ENCODE measurements at places on chromosomes 3 and 15.
A peak's percentile ranks its signal among the peaks of the same experiment; 100 is the strongest.

- DNase-seq: no peak
Measured at GRCh38 chr3:127034195-127034989, 51.5 kb downstream of the PLXNA1 start.

DNA sequence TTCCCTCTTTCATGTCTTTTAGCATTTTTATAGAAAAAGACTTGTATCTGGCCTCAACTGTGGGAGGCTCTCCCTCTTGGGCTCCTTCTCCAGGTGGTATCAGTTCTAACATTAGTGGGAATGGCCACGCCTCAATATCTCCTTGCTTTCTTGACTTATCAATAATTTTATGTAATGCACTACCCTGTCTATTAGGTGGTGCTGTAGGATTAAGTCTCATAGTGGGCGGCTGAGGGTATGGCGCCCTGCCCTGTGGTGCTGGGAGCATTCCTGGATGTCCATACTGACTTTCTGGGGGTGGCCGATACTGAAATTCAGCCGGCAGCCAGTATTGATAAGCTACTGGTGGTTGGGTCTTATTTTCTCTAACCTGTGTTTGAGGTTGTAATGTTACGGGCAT lies 8.7 kb upstream of the RPUSD3 start:
- DNase-seq: no peak

GRCh38 chr3:107430214-107430995 lies 53.2 kb downstream of the CCDC54 start:
- DNase-seq: peak; percentile 3

DNA sequence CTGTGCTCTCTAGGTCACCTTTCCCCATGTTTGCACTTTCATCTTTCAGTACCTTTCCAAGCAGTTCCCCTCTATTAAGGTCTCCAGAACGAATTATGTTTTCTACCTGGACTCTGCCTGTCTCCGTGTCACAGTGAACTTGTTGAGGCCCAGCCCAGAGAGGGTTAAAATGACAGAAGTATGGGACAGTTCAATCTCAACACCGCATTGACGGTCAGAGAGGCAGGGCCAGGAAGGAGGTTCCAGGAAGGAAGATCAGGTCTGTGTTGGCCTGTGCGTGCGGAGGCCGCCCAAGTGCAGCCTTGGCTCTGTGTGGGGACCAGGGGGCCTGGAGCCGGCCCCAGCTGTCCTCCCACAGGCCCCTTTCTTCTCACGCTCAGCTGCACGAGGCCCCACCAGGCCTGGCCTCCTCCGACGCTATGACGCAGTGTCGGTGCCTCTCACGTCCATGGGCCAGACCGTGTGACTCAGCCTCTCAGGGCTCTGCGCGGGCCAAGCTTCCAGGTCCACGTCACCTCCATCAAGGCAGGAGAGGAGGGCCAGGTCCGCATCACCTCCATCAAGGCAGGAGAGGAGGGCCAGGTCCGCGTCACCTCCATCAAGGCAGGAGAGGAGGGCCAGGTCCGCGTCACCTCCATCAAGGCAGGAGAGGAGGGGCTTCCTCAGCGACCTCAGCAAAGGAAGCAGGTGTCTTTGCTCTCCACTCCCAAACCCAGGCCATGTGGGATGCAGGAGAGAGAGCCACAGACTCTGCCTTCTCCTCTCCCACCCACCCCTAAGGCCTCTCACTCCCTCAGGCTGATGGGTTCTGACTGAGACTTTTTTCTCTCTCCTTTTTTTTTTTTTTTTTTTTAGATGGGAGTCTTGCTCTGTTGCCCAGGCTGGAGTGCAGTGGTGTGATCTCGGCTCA lies 83.1 kb downstream of the CPN2 start:
- no peak for DNase-seq

- no peak for DNase-seq
Measured at GRCh38 chr3:6132684-6133432, 728.1 kb upstream of the GRM7 start.
